Activated CD8-positive, alpha-beta T cell treated with anti-CD3 and anti-CD28 coated beads, Interleukin-2, amount 10 ng/mL, durations not matched to agents 7 days and 5 days (primary cell): ENCODE measurements at places on chromosomes 6 and 20. TPM values are rescaled to one million over a fixed set of nuclear protein-coding genes. Genes with fewer than 3 reads are reported as not detected.

TNFRSF6B gene
- not detected for total RNA-seq

TRIM10 gene
- total RNA-seq, result not detected

OLIG3 gene
- total RNA-seq, result 0.44 TPM

HRH3 gene
- not detected for total RNA-seq

LST1 gene
- 125 TPM for total RNA-seq

ALDH8A1 gene
- 0.47 TPM for total RNA-seq
